ENCODE measurements at places on chromosomes 16 and 17. TPM values are rescaled to one million over a fixed set of nuclear protein-coding genes. Genes with fewer than 3 reads are reported as not detected.

Gene CENPN
- polyA plus RNA-seq = 4.5 TPM

Gene MEIOB
- not detected for polyA plus RNA-seq

Gene IKZF3
- 3.1 TPM for polyA plus RNA-seq

Gene C16orf89
- polyA plus RNA-seq = not detected

Gene STX1B
- polyA plus RNA-seq = not detected

Gene ALOXE3
- polyA plus RNA-seq = not detected

Gene MYH11
- polyA plus RNA-seq = 1.6 TPM

Gene G6PC1
- polyA plus RNA-seq = not detected

Gene KRTAP9-2
- polyA plus RNA-seq = not detected

Gene ASPA
- not detected for polyA plus RNA-seq

Gene ST6GALNAC1
- polyA plus RNA-seq = not detected

Gene CCDC102A
- polyA plus RNA-seq = 8.8 TPM

Gene PDXDC1
- polyA plus RNA-seq = 54.1 TPM

Gene GSDMA
- polyA plus RNA-seq = 2.3 TPM

Data from immature natural killer cell (primary cell).